ENCODE measurements at places on chromosomes 6 and 20. TPM values are rescaled to one million over a fixed set of nuclear protein-coding genes. Genes with fewer than 3 reads are reported as not detected.

DNA sequence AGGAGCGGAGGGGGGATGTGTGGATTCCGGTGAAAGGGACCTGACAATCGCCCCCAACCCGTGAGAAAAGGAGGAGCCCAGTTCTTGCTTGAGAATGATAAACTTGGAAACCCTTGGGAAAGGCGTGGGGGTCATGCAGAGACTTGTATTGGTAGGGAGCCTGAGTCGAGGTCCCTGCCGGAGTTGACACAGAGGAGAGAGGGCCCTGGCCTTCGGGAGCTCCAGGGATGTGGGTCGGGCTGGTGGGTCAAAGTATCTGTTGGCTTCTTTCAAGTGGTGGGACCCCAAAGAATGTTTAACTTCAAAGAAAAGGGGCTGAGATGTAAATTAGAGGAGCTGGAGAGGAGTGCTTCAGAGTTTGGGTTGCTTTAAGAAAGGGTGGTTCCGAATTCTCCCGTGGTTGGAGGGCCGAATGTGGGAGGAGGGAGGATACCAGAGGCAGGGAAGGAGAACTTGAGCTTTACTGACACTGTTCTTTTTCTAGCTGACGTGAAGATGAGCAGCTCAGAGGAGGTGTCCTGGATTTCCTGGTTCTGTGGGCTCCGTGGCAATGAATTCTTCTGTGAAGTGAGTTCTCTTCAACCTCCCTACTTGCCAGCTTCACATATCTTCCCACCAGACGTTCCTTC is 571 bp downstream of the CSNK2B start:
- no peak for DNase-seq

GRCh38 chr6:86217906-86218305 is 575.2 kb upstream of the SYNCRIP start:
- DNase-seq, result no peak

- DNase-seq, result no peak
Observed at GRCh38 chr6:35954333-35954732, 33.4 kb upstream of the SRPK1 start.

DNA sequence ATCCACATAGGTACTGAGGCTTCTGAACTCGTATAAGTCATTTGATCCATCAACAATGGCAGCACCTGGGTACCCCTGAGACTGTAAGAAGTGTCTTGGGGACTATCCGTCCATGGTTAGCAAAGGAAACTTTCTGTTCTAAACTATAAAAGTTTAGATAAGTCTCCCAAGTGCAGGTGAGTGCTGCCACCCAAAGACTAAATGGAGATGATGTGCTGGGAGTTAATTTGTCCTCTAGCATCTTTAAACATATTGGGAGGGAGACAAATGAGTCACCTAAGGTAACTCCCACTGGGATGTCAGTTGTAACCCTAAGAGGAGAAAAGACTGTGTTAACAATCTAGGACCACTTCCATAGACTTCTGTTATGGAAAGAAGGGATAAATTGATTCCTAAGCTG is 6.2 kb downstream of the BEND6 start:
- DNase-seq, result no peak

DNA sequence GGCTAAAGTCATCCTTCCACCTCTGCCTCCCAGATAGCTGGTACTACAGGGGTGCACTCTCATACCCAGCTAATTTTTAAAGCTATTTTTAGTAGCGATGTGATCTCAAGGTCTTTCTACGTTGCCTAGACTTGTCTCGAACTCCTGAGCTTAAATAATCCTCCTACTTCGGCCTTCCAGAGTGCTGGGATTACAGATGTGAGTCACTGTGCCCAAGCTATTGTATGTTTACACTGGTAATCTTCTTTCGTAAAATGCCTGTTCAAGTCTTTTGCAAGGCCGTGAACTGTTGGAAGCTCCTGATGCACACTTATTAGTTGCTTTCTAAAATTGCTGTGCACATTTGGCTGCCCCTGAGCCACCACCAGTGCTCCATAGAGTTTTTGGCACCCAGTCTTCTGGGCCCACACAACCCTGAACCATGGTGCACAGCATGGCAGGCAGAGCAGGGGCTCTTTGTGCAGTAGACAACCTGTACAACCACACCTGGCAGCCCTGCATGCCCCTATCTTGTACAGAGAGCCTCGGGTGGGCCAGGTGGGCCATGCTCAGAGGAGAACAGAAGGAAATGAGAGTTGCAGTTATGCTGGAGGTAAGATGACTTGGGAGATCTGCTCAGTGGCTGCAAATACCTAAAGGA is 33.3 kb downstream of the PDRG1 start:
- no peak for DNase-seq

GRCh38 chr20:46240065-46240464 is 68.2 kb downstream of the CDH22 start:
- no peak for DNase-seq

DNA sequence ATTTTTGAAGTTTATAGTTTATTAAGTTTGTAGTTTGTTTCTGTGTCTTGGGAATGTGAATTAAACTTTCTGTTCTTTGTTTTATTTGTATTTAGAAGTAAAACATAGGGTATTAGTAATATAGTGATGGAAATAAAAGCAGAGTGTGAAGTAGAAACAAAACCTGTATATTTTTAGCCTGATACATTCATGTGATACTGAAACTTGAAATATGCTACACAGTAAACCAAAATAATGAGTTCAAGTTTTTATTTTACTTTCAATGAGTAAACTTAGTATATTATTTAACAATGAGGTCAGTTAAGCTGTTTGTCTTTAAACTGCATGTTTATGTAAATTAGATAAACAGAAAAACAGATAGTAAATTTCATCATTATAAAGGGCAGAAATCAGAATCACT is 1592.6 kb downstream of the GRIK2 start:
- no peak for DNase-seq

GRCh38 chr6:33616913-33617312 is 4.2 kb upstream of the ITPR3 start:
- no peak for DNase-seq

GRCh38 chr6:151313066-151313491 is 73.3 kb downstream of the AKAP12 start:
- no peak for DNase-seq

The C6orf118 gene
- not detected for total RNA-seq

The SLA2 gene
- 0.19 TPM for total RNA-seq

The GHRH gene
- total RNA-seq, result 0.93 TPM

The MOCS1 gene
- total RNA-seq, result 28.6 TPM
